RPMI7951 (cell line): ENCODE measurements at places on chromosomes 6 and 20.

DNA sequence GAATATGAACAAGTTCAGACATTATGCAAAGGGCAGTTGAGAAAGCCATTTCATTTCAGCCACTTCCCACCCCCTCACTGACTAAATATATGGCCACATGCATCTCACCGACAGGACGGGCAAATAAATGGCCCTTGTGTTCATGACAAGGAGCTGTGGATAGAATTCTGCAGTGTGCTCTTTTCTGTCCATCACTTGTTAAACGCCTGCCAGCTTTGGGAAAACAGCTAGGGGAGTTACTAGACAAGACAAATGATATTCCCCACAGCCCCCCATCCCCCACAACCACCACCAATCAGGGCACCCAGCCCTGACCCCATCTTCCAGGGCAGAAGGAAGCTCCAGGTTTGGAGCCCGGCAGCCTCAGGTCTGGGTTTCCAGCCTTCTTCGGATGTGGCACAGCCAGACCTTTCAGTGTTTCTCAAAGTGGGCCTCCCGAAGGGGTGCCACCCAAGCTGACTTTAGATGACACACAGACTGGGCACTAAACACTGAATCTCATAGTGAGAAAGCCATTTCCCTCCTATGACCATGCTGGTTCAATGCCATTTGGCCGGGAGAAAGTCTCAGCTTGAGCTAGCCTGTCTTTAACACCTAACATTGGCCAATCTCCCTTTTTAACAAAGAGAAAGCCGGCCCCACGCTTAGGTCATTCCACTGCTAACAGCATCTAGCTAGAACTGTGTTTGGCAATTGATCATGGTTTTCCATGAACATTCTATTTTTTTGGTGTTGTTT is 4.0 kb upstream of the RIPOR3 start:
- peak; percentile 74 for DNase-seq

- no peak for DNase-seq
Measured at GRCh38 chr20:36670665-36671357, 24.8 kb upstream of the SLA2 start.

DNA sequence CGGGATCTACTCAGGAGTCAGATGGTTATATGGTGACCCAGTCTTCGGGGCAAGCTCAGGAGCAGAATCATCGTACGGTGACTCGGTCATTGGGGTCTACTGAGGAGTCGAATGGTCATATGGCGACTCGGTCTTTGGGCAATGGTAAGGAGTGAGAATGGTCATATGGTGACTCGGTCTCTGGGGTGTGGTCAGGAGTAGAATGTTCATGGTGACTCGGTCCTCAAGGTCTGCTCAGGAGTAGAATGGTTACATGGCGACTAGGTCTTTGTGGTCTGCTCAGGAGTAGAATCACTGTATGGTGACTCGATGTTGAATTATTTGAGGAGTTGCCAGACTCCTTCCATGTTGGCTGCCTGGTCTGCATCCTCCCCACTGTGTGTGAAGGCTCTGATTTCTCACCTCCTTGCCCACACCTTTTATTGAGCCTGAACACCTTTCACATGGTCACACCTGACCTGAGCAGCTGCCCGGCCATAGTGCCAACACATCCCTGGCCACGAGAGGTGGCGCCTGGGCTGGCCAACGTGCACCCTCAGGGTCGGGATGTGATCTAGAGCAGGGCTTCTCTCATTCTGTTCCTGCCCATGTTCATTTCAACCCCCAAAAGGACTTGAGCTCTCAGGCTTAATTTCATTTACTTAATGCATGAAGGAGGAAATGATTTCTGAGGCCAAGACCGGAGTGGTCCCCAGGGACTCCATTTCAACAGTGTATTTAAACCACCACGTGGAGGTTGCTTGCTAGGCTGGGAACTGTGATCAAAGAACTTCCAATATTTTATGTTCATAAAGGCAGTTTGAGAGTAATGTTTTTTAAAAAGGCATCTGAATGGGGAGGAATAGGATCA is 119.5 kb downstream of the PHACTR3 start:
- peak; percentile 8 for DNase-seq

- DNase-seq = no peak
Measured at GRCh38 chr6:137496909-137497720, 2.9 kb upstream of the OLIG3 start.

GRCh38 chr6:147534116-147534860 is 25.8 kb downstream of the SAMD5 start:
- no peak for DNase-seq

DNA sequence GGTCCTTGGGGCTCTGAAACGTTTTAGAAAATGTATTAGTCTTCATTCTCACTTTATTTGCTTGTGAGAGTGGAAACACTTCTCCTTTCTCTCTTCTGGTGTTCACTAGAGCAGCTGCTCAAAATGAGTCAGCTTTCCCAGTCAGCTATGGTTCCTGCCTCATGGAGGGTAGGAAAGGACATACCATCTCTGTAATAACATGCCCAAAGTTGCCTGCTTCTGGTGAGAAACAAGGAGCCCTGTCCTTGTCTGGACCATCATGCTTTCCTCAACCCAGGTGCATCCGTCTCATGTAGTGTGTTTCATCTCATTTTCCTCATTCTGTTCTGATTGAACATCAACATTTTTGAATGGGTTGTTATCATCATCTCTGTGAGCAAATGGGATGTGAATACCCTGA is 17.1 kb upstream of the TINAG start:
- peak; percentile 82 for DNase-seq

DNA sequence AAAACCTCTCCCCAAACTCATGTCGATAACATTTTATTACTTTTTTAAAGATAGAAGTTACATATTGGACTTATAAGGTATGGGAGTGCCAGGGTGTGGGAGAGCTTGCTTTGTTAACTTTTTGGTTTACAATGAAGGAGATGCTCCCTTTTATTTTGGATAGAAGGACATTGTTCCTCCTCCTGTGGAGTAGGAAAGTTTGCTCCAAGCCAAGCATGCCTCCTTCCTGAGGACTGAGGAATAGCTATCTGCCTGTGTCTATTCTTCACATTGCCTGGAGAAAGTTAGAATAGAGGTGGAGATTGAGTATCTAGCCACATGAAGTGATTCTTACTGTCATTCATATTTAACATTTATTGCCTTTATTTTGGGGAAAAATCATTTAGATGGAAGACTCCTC is 71.9 kb downstream of the EYA4 start:
- no peak for DNase-seq

DNA sequence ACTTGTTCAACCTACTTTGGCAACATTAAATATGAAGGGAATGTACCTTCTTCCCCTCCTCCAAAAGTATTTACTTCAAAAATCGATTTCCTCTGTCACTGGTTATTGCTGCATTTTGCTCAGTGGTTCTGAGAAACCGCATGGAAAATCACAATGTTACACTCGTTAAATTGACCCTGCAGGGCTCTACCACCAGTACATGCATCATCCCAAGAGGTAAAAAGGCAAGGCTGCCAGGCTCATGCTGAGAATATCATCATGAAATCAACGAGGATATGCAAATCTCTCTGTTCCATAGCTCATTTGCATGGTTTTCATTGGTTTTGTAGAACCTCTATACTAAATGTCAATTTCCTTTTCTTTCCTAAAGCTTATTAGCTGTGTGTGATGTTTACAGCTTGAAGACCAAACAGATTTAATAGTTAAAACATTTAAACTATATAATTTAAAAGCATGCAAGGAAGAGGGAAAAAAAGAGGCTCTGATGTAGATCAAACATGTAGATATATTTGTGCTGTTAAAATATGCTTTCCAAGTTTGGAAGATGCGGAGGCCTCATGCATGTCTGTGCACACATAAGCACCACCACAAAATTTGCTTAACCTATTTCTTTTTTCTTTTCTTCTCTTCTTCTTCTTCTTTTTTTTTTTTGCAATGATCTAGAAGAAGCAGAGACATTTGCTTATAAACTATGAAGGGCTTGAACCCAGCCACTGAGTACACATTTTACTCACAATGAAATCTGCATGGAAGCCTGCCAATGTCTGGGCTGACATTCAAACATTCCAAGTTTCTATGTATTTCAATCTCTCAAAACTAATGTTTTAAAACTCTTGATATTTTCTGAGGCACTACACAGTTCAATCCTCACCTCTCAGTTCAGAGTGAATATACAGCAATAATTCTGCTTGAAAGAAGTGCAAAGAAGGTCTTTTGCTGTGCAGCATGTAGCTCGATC is 194.0 kb downstream of the GMPR start:
- peak; percentile 37 for DNase-seq

DNA sequence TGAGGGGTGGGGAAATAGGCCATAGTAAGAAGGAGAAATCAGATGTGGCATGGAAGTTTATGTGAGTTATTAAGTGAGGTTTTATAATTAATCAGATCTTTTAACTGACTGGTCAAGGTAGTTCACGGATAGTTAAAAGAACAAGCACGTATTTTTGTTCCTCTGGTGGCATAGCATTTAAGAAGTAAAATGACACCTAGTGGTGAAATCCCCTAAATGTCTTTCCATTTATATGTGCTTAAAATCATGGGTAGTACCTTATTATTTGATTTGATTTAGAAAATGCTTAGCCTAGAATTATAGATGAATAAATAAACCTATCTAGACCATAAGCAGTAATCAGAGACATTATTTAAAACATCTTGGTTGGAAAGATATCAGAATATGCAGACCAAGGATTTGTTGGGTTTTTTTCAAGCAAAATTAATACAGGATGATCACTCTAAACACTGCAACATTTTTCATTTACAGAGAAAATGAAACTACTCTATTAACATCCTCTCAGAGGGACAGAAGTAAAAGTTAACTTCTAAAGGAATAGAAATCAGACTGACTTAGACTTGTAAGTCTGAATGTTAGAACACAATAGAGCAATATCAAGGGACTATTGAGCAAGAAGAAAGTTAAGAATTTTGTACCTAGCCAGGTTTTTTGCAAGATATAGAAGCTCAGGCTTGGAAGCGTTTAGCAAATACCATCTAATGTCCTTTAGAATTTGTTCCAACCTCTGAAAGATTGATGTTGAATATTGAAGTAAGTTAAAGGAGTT is 81.1 kb downstream of the STXBP5 start:
- DNase-seq = peak; percentile 53

DNA sequence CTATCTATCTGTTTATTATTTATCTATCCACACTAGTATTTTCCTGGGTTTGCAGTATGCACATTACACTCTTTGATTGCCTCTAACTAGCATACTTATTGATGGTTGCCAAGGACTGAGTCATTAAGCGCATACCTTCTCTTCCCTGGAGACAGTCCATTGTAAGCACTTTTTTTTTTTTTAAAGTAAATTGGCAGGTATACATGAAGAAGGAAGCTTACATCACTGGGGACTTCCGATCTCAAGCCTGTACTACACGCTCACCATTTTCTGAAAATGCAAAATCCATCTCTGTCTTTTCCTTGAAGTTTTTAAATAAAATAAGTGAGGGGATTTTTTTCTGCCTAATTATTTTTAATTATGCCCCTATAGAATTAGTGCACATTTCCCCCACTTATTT is 63.5 kb downstream of the HMGN3 start:
- DNase-seq = no peak

GRCh38 chr6:142412241-142412640 is 110.4 kb downstream of the ADGRG6 start:
- DNase-seq = no peak

DNA sequence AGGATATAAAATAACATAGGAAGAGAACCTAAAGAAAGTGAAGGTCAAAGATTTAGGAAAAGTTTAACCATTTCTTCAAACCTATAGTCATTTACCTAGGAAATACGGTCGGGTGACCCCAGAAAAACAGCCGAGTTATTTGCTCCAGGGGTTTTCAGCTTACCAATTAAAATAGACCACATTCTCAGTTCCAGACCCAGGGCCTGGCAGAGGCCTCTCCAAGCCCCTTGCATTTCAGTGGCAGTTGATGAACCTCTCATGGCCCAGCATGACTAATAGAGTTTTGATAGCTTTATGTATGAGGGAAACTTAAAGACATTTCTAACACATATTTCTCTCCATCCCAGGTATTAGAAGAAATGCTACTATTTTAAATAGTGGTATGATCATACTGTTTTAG is 113.5 kb downstream of the OGFRL1 start:
- DNase-seq = peak; percentile 47

DNA sequence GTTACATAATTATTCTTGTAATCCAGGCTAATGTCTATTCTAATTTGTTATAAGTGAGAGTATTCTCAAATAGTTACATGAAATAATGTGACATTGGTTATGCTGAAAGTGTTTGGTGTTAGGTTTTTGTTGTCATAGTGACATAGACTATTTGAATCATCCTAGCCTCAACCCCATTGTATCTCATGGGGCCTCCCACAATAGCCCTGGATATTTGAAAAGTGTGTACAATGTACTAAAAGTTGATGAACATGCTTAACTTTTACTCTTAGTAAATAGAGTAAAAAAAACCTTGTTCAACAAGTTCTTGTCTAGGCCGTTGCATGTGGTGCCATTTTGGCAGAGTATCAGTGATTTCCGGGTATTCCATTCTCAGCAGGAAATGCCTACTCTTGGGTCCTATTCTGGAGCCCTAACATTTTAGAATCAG is 83.0 kb downstream of the RTN4IP1 start:
- DNase-seq = peak; percentile 53

- DNase-seq = peak; percentile 33
Measured at GRCh38 chr20:22385602-22386305, 198.6 kb downstream of the FOXA2 start.

DNA sequence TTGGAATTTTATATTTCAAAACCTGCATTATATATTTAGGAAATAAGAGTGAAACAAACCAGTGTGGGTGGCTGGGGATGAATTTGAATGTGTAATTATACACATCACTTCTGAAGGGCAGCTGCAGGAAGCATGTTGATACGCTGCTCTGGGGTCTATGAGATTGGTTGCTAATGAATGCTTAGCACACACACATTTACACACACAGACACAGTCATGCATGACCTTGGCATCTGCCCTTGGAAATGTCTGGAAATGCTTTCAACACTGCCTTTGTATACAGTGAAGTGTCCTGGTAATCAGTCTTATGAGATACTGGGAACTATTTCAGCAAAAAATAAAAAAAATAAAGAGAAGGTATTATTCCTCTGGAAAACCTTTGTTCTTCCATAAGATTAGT is 83.4 kb downstream of the ELOVL4 start:
- no peak for DNase-seq

- no peak for DNase-seq
Measured at GRCh38 chr6:25899123-25899522, 25.1 kb upstream of the SLC17A3 start.

DNA sequence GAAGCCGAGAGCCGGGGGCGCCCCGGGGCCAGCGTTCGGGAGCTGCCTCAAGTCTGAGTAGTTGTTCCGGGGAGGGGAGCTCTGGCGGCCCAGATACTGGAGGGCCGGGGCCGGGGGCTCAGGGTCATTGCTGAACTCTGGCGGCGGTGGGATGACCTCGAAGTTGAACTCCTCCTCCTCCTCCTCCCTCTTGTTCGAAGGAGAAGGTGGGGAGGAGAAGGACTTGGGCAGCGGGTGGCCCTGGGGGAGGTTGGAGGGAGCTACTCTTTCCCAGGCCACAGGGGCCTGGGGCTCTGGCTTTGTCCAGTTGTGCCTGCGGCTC is 37.7 kb downstream of the C6orf132 start:
- no peak for DNase-seq

- DNase-seq = no peak
Measured at GRCh38 chr6:56507517-56507916, 135.2 kb downstream of the DST start.

GRCh38 chr6:29925727-29926412 is 16.5 kb upstream of the HLA-A start:
- DNase-seq = no peak
